ENCODE measurements at places on chromosomes 4 and X. TPM values are rescaled to one million over a fixed set of nuclear protein-coding genes. Genes with fewer than 3 reads are reported as not detected.
A peak's percentile ranks its signal among the peaks of the same experiment; 100 is the strongest.

Gene MGARP
- total RNA-seq: not detected

Gene FAM184B
- total RNA-seq: not detected

Gene GCNA
- 1.4 TPM for total RNA-seq

Gene VGLL1
- total RNA-seq: 154 TPM

GRCh38 chr4:93749292-93749761 is 79.2 kb upstream of the ATOH1 start:
- DNase-seq: no peak

- DNase-seq: no peak
Measured at GRCh38 chr4:121182296-121182695, 18.2 kb upstream of the TNIP3 start.

- DNase-seq: no peak
Measured at GRCh38 chrX:42463706-42464490, 314.1 kb downstream of the PPP1R2C start.

- no peak for DNase-seq
Measured at GRCh38 chrX:125291124-125291523, 28.5 kb upstream of the TEX13C start.

DNA sequence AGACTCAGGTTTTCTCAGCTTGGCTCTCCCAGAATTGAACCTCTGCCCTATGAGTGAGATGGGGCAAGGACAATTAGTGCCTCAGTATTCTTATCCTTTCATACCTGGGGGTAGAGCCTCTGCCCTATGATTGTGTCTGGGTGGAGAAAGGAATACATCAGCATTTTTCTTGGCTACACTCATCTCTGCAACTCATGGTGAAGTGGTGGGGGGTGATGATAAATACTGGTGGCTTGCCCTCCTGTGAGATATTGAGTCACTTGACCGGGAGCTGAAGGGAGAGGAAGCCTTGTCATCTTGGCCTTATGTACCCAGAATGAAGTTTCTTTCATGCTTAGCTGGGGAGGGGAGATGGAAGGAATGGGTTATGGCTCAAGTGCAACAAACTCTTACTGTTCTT is 71.3 kb upstream of the ENOX2 start:
- no peak for DNase-seq

- DNase-seq: no peak
Measured at GRCh38 chr4:159158985-159159384, 56.1 kb downstream of the RAPGEF2 start.

DNA sequence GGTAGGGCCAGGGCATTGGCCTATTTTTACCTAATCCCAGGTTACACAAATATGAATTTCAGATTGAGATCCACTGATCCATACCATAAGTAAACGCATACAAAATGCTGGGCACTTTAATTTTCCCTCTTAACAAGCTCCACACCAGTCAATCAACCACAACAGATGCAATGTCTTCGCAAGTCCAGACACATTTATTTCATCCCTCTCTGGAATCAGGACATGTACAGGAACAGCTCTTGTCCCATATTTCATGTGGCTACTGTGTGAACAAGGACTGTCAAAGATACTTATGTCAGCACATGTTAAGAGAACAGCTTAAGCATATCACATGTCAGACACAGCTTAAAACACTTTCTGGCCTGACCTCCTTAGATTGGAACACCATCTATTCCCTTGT is 145.9 kb downstream of the PPP3CA start:
- no peak for DNase-seq

DNA sequence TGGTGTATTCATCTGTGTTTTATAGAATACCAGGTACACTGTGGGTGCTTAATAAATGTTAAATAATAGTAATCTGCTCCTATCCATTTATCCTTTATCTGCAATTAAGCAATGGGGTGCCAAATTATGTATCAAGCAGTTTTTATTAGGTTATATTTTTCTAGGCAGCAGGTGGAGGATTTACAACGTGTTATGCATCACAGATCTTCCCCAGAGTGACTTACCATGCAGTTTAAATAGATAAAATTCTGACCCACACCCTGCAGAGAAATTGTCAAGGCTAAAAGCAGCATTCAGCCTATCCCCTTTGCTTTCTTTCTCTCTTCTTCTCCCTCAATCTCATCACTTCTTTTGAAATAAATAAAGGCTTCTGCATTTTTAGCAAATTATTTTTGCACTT is 306.4 kb downstream of the CXXC4 start:
- no peak for DNase-seq

- peak; percentile 4 for DNase-seq
Measured at GRCh38 chrX:25523574-25524540, 508.1 kb upstream of the ARX start.

DNA sequence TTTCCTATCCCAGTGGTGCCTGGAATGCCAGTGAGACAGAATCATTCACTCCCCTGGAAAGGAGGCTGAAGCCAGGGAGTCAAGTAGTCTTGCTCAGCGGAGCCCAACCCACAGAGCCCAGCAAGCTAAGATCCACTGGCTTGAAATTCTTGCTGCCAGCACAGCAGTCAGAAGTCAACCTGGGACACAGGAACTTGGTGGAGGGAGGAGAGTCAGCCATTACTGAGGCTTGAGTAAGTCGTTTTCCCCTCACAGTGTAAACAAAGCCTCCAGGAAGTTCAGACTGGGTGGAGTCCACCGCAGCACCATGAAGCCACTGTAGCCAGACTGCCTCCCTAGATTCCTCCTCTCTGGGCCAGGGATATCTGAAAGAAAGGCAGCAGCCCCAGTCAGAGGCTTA is 283.2 kb upstream of the CPEB2 start:
- peak; percentile 70 for DNase-seq
